ENCODE measurements at places on chromosomes 5 and 9. TPM values are rescaled to one million over a fixed set of nuclear protein-coding genes. Genes with fewer than 3 reads are reported as not detected.

The ZSWIM6 gene
- total RNA-seq, result 5.6 TPM

The ANAPC2 gene
- total RNA-seq, result 12.1 TPM

The XRCC4 gene
- total RNA-seq, result 6.4 TPM

The CDH6 gene
- total RNA-seq, result 2.2 TPM

The IFNA2 gene
- total RNA-seq, result not detected

The ADAMTS16 gene
- total RNA-seq, result not detected

The WDR31 gene
- 2.3 TPM for total RNA-seq

DNA sequence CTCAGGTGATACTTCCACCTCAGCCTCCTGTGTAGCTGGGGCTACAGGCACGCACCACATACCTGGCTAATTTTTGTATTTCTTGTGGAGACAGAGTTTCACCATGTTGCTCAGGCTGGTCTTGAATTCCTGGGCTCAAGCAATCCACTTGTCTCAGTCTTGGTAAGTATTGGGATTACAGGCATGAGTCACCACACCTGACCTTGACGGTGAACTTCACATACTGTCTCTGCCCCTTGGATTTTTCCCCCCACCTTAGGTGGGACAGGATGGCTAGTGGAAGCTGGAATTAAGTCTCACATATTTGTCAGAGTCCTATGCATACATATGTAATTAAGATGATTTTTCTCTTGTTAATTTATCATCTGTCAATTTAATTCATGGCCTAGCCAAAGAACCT is 20.9 kb upstream of the RFK start:
- DNase-seq, result no peak

GRCh38 chr5:113233606-113234005 is 201.2 kb downstream of the TSSK1B start:
- DNase-seq, result no peak

DNA sequence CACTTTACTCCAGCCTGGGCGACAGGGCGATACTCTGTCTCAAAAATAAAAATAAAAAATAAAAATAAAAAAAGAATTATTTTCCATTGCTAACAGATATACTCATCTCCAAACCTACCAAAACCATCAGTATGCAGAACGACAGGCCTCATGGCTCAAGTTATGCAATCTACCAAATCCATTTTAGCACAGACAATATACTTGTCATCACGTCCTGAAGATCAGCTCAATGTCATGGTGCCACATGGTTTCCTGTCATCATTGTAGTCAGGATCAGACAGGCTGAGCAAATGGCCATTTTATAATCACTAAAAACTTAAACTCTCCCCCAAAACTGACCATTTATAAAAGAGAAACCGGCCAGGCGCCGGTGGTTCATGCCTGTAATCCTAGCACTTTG is 69.1 kb downstream of the HABP4 start:
- DNase-seq, result no peak

GRCh38 chr9:117002686-117003085 is 315.6 kb downstream of the TRIM32 start:
- DNase-seq, result no peak

DNA sequence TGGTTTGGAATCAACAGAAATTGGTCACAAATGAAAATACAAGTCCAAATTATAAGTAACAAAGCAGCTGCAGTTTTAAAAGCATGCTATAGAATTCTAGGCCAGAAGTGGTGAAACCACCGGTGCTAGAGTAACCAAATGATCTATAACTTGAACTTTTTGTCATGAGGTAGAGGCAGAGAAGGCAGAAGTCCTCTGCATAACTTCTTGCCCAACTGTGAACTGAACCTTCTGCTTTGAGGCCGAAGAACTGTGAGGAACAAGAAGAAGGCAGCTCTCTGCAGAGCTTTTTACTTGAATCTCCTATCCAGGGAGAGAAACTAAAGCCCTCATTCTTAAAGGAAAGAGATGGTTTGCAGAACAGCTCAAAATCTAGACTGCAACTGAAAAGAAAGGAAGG is 36.2 kb upstream of the TENT2 start:
- DNase-seq, result no peak

DNA sequence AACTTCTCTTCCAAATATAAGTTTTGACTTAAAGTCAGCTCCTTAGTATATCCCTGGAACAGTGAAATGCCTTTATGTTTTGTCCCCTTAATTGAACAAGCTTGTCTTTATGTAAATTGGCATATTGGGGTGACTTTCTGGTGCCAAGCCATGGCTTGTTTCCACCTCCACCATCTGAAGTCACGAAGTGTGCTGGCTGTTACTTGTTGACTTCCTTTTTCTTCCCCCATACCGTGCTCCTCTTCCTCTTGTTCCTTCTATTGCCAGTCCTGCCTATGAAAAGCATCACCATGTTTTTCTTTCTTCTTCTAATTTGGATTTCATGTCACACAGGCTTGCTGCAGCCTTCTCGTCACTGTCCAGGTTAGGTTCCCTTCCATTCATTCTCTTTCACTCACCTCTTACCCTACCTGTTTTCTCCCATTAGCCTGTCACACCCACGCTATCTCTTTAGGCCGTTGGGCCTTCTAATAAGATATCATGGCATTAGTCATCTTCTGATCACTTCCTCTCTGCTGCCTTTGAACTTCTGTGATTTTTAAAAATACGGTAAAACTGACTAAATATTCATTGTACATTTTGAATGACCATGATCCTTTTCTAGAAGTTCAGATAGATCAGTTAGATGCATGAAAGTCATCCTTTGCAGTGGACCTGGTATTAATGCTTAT is 48.1 kb downstream of the IQGAP2 start:
- no peak for DNase-seq

- peak; percentile 89 for DNase-seq
Observed at GRCh38 chr9:34603610-34604231, 8.2 kb downstream of the RPP25L start.

GRCh38 chr9:30476826-30477225 is 1907.6 kb upstream of the ACO1 start:
- DNase-seq, result no peak

DNA sequence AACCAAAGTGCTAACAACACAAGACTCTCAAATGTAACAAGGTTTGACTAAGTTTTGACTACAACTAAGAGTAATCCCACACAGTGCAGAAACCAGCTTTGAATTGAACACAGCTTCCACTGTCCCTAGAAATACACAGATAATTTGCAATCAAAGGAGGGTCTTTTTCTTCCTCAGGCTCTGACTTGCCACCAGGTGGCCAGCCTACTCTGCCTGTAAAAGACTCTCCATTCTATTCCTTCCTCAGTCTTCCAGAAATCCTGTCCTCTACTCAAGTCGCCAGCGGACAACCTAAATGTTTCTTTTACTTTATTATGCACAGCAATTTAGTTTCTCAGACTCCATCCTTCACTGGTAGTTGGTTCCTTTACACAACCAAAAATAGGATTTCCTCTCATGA is 32.2 kb upstream of the MCTP1 start:
- no peak for DNase-seq

DNA sequence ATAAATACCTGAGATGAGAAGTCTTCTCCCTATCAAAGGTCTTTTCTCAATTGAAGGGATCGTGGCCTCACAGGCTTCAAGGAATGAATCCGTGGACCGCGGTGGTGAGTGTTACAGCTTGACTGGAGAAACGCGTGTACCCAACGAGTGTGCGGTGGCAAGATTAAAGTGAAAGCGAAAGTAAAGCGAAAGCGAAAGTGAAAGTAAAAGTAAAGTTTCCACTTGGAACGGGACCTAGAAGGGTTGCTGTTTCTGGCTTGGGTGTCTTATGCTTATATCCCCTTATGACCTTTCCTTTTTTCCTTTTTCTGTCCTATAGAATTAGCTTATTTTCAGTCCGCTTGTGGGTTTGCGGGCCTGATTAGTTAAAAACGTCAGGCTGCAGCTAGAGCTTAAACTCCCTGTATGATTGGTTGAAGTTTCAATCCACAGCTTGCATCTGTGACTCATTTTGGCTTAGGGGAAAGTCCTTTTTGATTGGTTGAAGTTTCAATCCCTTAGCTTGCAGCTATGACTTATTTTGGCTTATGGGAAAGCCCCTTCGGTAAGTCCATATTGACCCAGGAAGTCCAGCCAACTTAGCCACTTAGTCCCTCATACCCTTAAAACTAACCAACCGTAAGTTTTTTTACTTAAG is 924.3 kb upstream of the CDH10 start:
- no peak for DNase-seq

DNA sequence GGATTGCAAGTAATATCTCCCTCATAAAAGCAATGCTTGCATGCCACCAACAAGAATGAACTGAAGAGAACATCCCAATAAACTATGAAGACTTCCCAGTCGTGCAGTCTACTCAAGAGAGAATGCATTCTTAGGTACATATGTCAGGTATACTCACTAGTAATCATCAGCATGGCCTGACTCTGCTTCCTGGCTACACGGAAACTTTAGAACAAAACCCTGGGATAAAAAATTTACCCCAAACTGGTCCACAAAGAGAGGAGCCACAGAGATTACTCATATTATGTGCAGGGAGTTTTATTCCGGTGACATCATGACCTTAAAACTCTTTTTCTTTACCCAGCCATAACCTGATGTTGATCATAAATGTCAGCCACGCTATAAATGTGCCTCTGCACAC is 57.5 kb upstream of the PAPPA start:
- no peak for DNase-seq

- no peak for DNase-seq
Observed at GRCh38 chr9:5909976-5910375, 19.3 kb downstream of the MLANA start.

GRCh38 chr9:35333551-35333950 is 156.4 kb upstream of the RUSC2 start:
- DNase-seq, result no peak

- DNase-seq, result no peak
Observed at GRCh38 chr9:127186806-127187205, 64.4 kb upstream of the ANGPTL2 start.

- no peak for DNase-seq
Observed at GRCh38 chr9:106218854-106219253, 524.5 kb downstream of the TMEM38B start.

DNA sequence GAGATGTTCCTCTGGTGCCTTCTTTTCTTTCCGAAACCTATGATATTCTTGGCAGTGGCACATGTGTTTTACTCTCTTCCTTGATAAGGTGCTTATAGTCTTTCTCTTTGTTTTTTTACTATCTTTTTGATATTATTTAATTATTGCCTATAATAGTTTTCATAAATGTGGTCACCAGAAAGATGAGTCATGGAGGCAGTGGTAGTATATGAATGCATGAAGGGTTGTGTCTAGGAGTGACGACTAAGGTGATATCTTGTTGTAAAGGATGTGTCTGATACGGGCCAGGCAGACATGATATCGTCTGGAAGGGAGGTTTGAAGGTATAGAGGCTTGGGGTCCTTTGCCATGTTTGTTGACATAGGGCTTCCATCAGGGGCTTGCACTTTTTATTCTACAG is 36.8 kb downstream of the SLC44A1 start:
- DNase-seq, result no peak

DNA sequence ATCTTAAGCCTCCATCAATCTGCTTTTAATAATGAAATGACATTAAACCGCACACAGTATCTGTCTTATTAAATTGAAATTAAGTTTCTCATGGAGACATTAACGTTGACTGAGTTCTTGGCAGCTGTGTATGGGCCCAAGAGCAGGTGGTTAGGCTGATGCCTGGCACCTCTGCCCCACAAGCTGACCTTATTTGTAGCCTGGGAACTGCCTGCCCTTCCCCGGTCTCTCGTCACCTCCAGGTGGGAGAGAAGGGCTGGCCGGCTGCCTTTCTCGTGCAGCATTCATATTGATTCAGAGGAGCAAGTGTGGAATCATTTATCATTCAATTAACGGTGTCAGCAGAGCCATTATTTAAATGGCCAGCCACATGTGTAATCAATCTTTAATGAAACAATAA is 53.0 kb upstream of the FCN1 start:
- DNase-seq, result no peak

DNA sequence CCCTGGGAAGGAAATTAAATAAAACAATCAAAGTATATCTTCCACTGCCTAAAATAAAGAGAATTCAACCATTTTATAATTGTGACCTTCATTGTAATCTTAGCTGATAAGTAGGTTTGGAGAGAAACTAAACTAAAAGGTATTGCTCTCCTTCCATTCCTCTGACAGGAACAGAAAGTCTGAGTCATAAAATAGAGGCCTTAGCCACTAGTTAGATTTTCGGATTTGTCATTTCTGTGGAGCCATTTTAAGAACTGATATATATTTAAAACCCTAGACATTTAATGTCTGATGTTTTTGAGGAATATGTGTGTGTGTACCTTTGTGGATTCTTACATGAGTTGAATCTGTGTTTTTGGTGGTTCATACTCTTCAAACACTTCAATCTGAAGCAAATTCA is 11.8 kb upstream of the TMC1 start:
- no peak for DNase-seq

GRCh38 chr5:132228241-132229035 is 785 bp upstream of the P4HA2 start:
- no peak for DNase-seq

Measured in right atrium auricular region (tissue), 2 donors.